ENCODE measurements at places on chromosomes 11 and 22. TPM values are rescaled to one million over a fixed set of nuclear protein-coding genes. Genes with fewer than 3 reads are reported as not detected.

GRCh38 chr22:19766511-19767426, 6.2 kb downstream of the TBX1 start:
- DNase-seq, result peak; percentile 78
- no peak overlapping the region for H3K27ac ChIP-seq
- H3K36me3 ChIP-seq, result no peaks in the 10 kb centered on the region
- no peaks in the 10 kb centered on the region for H3K4me1 ChIP-seq

VWA5A gene
- 4.4 TPM for total RNA-seq

- H3K36me3 ChIP-seq, result no peaks in the 10 kb centered on the region
- H3K27ac ChIP-seq, result no peak overlapping the region
- no peak overlapping the region for H3K4me3 ChIP-seq
Observed at GRCh38 chr11:131833366-131833765, 463.0 kb downstream of the NTM start.

DNA sequence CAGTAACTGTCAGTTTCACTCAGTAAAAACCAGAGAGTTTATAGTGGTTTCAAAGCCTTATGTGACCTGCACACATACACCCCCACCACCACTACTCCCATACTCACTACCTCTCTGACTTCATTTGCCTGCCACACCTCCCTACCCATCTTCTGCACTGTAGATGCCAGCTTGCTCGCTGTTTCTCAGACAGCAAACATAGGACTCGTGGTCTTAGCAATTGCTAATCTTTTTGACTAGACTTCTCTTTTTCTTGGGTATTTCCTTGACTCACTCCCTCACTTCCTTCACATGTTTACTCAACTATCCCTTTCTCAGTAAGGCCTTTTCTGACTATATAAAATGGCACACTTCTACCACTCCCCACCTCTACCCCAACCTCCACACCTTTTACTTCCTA, 27.8 kb downstream of the CEP295 start:
- H3K36me3 ChIP-seq, result peaks cover 47% of the 10 kb centered on the region
- no peaks in the 10 kb centered on the region for H3K27me3 ChIP-seq
- H3K4me1 ChIP-seq, result peaks cover 23% of the 10 kb centered on the region
- peak overlapping the region; percentile 64 for H3K27ac ChIP-seq
- DNase-seq, result no peak

DNA sequence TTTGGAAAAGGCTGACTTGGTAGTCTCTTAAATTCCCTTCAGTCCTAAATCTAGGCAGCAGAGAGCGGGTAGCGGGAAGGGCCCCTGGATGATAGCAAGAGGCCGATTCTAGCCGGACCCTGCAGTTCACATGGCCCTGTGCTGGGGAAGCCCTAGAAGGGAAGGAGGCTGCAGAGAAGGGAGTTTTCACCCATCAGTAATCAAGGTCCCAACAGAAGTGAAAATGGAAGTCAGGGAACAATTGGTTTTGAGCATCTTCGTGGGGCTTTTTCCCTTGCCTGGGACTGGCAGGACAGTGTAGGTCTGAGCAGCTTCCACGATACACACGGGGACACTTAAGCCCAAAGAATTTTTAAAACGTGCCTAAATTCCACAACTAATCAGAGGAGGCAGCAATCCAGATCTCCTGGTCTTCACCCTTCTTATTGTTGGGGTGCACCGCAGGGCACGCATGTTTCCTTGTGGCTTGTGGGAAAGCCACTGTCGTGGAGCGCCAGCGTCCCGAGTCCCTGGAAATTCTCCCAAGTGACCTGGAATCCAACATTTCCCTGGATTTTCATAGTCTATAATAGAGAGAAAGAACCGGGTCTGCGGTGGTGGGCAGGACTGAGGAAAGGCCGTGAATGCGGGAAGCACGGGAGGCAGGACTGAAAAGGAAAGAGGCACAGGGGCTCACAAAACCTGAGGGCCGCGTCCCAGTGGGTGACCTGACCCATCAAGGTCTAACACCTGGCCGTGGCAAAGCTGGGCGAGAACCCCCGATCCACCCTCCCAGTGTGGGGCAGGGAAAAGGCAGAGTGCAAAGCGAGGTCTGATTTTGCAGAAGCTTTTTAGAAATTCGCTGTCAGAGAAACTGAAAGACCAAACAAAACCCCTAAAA, 846 bp upstream of the OAF start:
- H3K27ac ChIP-seq, result peak overlapping the region; percentile 64
- H3K4me1 ChIP-seq, result peaks cover 25% of the 10 kb centered on the region
- H3K27me3 ChIP-seq, result peaks cover 34% of the 10 kb centered on the region
- H3K36me3 ChIP-seq, result no peaks in the 10 kb centered on the region

BEST1 gene
- total RNA-seq, result 1.0 TPM
